ENCODE measurements at places on chromosomes 6 and 20.

DNA sequence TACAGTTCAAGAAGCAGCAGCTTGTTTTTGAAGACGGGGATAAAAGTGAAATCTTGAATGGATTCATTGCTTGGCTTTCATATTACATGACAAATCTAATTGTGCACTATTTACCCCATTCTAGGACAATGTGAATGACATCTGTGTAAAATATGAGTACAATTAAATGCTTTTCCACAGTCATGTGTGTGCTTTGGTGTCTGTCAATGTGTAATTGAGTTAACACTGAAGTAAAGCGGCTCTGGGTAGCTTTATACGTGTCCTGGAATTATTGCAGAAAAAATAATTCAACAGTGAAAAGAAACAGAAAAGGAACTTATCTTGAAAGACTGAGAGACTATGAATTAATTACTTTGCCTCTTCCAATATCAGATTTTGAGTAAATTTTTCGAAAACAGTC is 233.5 kb upstream of the HS3ST5 start:
- H3K4me1 ChIP-seq = no peaks in the 10 kb centered on the region
- DNase-seq = no peak
- no peak overlapping the region for H3K27ac ChIP-seq
- H3K27me3 ChIP-seq = no peaks in the 10 kb centered on the region

DNA sequence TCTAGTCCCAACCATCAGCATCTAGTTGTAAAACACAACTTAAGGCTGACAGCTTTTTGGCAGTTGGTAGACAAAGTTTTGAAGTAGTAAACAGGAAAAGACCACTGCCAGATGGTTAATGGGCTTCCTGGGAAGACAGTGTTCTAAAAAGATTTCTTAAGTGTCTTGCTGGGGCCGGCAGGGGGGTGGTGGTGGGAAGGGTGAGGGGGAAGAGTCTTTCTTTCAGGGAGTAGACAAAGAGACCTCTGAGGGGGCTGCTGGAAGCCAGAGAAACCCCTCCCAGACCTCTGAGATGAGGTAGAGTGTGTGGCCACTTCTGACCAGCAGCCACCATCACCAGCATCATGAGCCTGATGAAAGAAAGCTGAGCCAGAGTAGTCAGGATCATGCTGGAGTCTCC is 784.9 kb downstream of the TENT5A start:
- DNase-seq = no peak
- H3K4me3 ChIP-seq = no peak overlapping the region
- H3K27ac ChIP-seq = no peak overlapping the region
- H3K4me1 ChIP-seq = no peaks in the 10 kb centered on the region

DNA sequence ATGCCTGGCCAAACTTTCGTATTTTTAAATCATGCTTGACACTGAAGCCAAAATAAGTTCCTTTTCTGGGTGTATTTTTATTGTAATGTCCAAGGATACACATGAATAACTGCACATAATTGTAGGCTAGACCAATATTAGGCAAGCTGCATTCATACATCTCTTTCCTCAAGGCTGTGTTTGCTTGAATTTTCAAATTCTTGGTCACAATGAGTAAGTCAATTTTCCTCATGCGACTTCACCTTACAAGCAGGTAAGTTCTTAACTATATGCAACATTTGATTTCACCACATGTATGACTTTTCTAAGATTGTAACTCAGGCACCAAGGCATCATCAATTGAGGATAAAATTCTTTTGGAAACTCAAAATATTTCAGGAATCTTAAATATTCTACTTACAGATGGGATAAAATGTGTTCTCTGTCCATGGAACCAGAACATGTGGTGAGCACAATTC is 112.4 kb upstream of the ZNF217 start:
- peak overlapping the region; percentile 96 for H3K27ac ChIP-seq
- H3K4me3 ChIP-seq = peak overlapping the region; percentile 70
- peaks cover 51% of the 10 kb centered on the region for H3K4me1 ChIP-seq
- no peaks in the 10 kb centered on the region for H3K36me3 ChIP-seq
- no peaks in the 10 kb centered on the region for H3K27me3 ChIP-seq
- no peak for DNase-seq

- H3K27me3 ChIP-seq = peaks cover 5% of the 10 kb centered on the region
- H3K4me3 ChIP-seq = no peak overlapping the region
- no peak overlapping the region for H3K27ac ChIP-seq
- no peaks in the 10 kb centered on the region for H3K4me1 ChIP-seq
Measured at GRCh38 chr6:135831016-135831415, 20.5 kb upstream of the PDE7B start.

DNA sequence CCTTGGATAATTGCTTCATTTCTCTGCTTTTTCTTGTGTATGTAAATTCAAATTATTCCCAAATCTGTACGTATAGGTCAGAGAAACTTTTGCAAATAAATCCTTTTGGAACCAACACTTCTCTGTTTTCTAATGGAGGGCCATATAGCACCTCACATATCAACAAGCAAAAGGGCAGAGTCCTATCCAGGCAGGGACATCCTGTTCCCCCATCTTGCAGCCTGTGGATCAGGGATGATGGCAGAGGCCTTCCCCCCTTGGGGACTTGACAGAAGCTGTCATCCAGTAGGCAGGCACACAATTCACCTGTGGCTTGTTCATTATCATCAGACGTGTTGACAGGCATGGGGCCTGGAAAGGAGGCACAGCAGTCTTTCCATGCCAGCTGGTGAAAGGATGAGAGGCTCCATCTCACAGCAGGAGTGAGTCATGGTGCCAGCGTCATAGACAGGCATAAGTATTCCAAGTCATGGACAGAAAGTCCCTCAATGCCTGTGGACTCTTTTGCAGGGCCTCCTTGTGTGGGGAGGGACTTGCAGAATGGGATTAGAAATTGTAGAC is 31.8 kb upstream of the PLEKHG1 start:
- no peak overlapping the region for H3K4me3 ChIP-seq
- DNase-seq = no peak
- H3K4me1 ChIP-seq = no peaks in the 10 kb centered on the region

DNA sequence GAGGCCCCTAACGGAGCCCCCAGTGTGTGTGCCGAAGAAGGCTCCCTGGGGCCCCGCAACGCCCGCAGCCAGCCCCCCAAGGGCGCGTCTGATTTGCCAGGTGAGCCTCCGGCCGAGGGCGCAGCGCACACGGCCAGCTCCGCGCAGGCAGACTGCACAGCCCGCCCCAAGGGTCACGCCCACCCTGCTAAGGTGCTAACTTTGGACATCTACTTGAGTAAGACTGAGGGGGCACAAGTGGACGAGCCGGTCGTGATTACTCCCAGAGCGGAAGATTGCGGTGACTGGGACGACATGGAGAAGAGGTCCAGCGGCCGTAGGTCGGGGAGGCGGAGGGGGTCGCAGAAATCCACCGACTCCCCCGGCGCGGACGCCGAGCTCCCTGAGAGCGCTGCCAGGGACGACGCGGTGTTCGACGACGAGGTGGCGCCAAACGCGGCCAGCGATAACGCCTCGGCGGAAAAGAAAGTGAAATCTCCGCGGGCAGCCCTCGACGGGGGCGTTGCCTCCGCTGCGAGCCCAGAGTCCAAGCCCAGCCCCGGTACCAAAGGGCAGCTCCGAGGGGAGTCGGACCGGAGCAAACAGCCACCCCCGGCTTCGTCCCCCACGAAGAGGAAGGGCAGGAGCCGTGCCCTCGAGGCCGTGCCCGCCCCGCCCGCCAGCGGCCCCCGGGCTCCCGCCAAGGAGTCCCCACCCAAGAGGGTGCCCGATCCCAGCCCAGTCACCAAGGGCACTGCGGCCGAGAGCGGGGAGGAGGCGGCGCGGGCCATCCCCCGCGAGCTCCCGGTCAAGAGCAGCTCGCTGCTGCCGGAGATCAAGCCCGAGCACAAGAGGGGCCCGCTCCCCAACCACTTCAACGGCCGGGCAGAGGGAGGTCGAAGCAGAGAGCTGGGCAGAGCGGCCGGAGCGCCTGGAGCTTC is 117.0 kb downstream of the RTN4IP1 start:
- DNase-seq = peak; percentile 83
- H3K4me1 ChIP-seq = peaks cover 38% of the 10 kb centered on the region
- H3K27me3 ChIP-seq = no peaks in the 10 kb centered on the region
- H3K36me3 ChIP-seq = peaks cover 14% of the 10 kb centered on the region

DNA sequence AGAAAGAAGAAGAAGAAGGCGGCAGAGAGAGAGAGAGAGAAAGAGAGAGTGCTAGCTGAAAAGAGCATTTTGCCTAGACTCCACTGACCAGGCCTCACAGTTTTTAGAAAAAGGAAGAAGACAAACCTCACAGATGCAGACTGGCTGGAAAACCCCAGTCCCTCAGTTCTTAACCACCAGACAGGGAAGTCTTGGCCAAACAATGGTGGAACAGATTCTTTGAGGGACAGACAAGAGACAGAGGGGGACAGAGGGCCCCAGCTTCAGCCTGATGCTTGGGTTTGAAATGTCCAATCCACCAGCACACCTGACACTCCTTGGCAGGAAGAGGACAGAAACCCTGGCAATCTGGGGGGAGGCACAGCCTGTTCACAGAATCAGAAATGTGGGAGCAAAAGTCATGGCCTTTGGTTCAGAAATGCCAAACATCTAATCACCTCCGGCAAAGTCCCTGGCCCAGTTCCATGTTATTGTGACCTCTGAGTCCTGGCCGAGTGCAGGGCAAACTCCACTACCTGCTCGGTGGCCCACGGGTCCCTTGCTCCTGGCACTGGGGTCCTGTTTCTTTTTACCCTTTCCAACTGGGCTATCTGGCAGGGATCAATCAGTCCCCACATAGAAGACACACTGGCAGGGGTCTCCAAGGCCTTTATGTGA is 235.2 kb downstream of the LY86 start:
- H3K4me1 ChIP-seq = peaks cover 7% of the 10 kb centered on the region
- no peak overlapping the region for H3K4me3 ChIP-seq
- peaks cover 9% of the 10 kb centered on the region for H3K27me3 ChIP-seq
- no peaks in the 10 kb centered on the region for H3K36me3 ChIP-seq
- H3K27ac ChIP-seq = no peak overlapping the region

DNA sequence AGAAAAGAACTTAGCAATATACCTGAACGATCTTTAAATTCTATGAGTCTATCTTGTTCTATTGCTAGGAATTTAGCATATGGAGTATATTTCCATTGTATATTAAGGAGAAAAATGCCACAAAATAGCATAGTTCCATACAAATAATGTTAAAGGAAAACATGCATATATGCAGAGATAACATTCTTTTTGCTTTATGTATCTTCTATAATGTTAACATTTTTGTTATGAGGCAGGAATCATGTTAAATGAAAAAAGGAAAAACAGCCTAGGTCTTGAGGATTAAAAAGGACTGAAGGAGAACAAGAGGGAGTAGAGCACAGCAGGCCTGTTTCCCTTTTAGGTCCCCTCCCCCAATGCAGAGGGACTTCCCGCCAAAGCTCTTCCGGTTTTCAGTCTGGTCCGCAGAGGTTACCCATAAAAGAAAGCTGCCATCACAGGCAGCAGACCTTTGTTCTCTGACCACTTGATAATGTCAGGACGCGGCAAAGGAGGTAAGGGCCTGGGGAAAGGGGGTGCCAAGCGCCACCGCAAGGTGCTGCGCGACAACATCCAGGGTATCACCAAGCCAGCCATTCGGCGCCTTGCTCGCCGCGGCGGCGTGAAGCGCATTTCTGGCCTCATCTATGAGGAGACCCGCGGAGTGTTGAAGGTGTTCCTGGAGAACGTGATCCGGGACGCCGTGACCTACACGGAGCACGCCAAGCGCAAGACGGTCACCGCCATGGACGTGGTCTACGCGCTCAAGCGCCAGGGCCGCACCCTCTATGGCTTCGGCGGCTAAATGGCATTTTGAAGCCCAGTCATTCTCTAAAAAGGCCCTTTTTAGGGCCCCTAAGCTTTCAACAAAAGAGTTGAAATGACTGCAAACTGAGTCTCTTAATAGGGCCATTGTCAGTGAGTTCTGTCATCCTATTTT is 108.4 kb upstream of the PRSS16 start:
- H3K27ac ChIP-seq = peak overlapping the region; percentile 98
- H3K4me1 ChIP-seq = peaks cover 33% of the 10 kb centered on the region
- DNase-seq = peak; percentile 83
- peak overlapping the region; percentile 95 for H3K4me3 ChIP-seq

DNA sequence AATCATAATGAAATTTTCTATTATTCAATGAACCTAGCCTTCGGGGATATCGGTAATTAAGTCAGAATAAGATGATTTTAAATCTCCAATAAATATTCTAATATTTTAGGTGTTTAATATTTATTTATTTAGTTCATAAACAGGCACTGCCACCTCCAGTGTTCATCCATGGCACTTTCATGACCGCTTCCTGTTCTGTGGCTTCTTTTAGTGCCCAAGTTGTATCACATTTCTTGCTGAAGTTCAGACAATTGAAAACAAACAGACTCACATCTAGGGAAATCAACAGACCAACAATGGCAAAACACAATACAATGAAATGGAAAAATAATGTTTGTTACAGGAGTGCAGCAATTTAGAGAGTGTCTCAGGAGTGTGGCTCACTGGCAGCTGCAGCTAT is 26.0 kb downstream of the HDDC2 start:
- DNase-seq = no peak
- H3K4me3 ChIP-seq = no peak overlapping the region
- H3K27me3 ChIP-seq = no peaks in the 10 kb centered on the region
- no peak overlapping the region for H3K27ac ChIP-seq
- peaks cover 21% of the 10 kb centered on the region for H3K4me1 ChIP-seq

DNA sequence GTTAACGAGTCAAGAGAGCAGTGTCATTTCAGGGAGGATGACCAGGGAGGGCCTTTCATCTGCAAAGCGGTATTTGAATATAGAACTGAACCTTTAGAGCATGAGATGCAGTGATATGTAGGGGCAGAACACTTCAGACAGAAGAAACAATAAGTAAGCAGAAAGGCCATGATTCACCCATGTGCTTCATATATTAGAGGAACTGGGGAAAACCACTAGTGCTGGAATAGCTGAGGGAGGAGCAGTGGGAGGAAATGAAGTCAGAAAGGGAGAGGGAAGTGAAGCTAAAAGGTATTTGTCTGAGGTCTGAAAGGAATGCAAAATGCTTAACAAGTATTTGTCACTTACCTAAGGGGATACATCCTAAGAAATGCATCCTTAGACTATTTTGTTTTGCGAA is 391.2 kb downstream of the ADGRB3 start:
- no peaks in the 10 kb centered on the region for H3K27me3 ChIP-seq
- no peak overlapping the region for H3K27ac ChIP-seq
- H3K4me1 ChIP-seq = no peaks in the 10 kb centered on the region
- H3K36me3 ChIP-seq = no peaks in the 10 kb centered on the region
- no peak for DNase-seq

DNA sequence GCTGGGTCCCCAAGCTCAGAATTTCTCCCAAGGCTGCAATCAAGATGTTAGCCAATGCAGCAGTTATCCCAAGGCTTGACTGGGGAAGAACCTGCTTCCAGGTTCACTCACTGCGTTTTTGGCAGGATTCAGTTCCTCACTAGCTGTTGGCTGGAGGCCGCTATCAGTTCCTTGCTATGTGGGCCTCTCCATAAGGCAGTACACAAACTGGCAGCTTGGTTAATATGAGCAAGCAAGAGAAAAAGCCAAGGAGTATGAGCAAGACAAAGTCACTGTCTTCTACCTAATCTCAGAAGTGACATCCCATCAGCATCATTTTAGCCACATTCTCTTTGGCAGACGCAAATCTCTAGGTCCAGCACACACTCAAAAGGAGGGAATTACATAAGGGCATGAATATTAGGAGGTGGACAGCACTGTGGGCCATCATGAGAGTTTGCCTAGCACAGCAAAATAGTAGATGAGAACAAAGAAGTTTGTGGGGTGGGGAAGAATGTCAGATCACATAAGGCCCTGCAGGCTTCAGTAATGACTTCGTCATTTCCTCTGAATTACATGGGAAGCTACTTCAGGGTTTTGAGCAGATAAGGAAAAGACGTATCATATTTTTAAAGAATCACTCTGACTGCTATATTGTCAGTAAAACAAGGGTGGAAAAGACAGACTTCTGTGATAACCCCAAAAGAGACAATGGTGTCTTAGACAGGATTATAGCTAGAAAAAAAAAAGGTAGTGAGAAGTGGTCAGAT is 25.5 kb downstream of the LMBRD1 start:
- no peak overlapping the region for H3K27ac ChIP-seq
- H3K27me3 ChIP-seq = no peaks in the 10 kb centered on the region
- peaks cover 39% of the 10 kb centered on the region for H3K4me1 ChIP-seq
- no peak overlapping the region for H3K4me3 ChIP-seq
- peaks cover 39% of the 10 kb centered on the region for H3K36me3 ChIP-seq
